HFFc6 (cell line): ENCODE measurements at places on chromosomes 2 and 18.

- DNase-seq = no peak
Measured at GRCh38 chr2:129056309-129056958, 737.8 kb upstream of the HS6ST1 start.

DNA sequence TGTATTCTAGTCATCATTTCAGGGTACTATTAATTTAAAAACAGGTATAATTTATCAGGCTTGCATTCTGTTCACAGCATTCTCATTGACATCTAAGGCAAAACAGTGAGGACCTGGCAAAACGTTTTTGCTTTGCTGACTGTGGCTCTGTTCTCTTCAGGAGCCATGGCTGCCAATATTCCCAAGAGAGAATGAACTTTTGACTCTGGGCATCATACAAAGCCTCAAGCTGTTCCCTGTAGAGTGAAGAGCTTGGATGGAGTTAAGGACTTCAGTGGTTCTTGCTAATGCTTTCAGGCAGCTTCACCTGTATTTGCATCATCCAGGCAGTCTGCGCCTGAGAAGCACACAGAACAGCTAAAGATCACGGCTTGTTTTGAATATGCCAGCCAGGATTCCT lies 65.9 kb upstream of the CAVIN2 start:
- no peak for DNase-seq

DNA sequence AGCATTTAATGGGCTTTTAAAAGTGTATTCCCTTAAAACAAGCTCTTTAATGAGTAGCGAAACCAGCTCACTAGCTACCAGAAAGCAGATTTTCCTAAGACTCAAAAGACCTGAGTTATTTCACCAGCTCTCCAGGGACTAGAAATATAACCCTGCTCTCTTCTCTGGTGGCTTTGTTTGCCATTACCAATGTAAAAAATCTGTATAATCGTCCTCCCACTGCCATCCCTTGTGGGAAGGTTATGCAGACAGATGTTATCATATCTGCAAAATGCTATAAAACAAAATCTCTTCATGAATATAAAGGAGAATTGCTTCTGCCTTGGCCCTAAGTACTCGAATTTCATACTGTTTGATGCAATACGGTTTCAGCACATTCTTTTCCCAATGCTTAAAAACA lies 335.2 kb downstream of the NUP35 start:
- no peak for DNase-seq

- DNase-seq = no peak
Measured at GRCh38 chr2:32452338-32453064, 95.7 kb downstream of the BIRC6 start.

DNA sequence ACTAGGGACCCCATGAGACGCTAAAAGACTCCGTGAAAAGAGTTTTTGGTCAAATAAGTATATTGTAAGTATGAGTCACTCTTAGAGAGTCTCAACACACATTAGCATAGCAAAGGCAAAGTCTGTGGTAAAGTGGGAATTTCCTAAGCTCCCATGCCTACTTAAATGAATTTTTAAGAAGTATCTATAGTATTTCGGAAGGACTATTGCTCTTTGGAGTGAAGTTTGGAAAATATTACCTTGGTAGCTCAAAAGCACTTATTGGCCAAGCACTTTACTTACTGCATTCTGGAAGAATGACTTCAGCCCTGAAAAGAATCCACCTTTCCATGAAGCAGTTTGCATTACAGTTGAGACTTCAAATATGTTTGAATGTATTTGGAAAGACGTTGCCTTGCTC lies 57.1 kb downstream of the CAVIN2 start:
- DNase-seq = no peak

GRCh38 chr2:149906886-149907285 lies 319.3 kb upstream of the MMADHC start:
- no peak for DNase-seq

- no peak for DNase-seq
Measured at GRCh38 chr2:20616341-20616871, 34.5 kb downstream of the HS1BP3 start.

- no peak for DNase-seq
Measured at GRCh38 chr18:46433121-46433826, 223.7 kb downstream of the LOXHD1 start.

DNA sequence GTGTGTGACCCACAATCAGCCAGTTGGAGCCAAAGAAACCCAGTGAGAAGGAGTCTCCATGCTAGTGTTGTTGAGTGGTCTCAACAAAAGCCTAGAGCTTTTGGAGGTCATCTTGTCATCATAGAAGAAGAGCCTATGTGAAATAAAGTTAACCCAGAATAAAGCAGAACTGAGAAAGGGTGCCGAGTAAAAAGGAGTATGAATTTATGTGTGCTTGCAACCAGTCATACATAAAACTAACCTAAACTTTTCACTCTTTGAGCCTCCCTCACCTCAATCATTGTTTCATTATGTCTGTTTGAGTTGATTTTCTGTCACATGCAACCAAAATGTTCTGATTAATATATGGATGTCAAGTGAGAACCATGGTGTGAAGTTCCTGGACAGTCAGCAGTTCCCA lies 599.3 kb upstream of the ZEB2 start:
- DNase-seq = no peak

DNA sequence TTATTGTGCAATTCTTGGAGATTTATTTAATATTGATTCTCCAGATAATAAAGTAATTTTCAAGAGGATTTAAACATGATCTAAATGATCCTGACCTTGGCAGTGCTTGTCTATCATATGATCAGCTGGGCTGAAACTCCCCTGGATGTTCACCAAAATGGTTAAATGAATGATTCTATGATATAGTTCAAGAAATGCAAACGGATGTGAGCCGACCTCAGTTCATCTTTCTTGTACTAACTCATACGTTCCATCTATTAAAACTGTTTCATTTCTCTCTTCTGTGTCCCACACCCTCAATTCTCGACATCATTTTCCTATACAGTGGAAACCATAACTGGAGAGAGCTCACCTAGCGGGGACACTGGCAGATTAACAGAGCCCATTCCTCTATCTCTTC lies 281.7 kb upstream of the CCDC68 start:
- no peak for DNase-seq

- DNase-seq = no peak
Measured at GRCh38 chr2:68379184-68379708, 14.2 kb downstream of the PLEK start.

GRCh38 chr18:77088963-77089722 lies 43.4 kb downstream of the MBP start:
- no peak for DNase-seq

DNA sequence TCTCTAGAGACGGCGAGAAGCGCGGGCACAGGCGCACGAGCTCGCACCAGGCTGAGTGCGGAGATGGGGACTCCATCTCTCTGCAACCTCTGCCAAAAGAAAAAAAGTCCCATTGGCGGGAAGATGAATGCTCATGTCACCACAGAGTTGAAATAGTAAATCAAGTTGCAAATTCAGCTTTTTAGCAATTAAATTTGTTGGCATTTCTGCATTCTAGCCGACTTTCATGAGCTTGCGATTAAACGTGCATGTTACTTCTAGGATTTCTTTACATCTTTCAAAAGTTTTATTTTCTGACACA lies 588 bp downstream of the CHAC2 start:
- no peak for DNase-seq

GRCh38 chr18:57579934-57580333 lies 6.6 kb downstream of the FECH start:
- no peak for DNase-seq

DNA sequence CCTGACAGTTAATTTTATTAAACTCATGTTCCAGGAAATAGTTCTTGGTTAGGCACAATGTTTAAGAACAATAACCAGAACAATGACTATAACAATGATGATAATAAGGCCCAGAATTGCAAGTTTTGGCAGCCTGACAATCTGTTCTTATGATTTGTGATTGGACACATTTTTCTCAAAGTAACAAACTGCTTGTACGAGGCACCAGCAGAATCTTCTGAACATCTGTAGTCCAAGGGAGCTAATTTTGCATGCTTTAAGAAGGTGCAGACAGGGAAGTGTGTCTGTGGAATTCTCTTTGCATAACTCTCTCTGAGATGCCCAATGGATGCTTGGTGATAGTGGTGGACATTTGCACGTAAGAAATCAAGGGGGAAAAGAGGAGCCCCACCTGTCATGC lies 709.3 kb downstream of the SLC4A3 start:
- DNase-seq = no peak

DNA sequence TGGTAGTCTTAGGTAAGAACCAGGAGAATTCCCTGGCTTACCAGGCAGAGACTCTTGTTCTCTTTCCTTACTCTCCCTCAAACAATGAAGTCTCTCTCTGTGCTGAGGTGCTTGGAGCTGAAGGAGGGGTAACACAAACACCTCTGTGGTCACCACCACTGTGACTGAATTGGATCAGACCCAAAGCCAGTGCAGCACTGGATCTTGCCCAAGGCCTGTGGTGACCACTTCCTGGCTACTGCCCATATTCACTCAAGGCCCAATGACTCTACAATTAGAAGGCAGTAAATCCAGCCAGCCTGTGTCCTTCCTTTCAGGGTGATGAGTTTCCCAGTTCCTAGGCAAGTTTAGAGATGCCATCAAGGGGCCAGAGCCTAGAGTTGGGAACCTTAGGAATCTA lies 706.8 kb downstream of the SLC4A3 start:
- DNase-seq = peak; percentile 27

- no peak for DNase-seq
Measured at GRCh38 chr2:99571533-99571932, 81.7 kb upstream of the REV1 start.

- no peak for DNase-seq
Measured at GRCh38 chr2:207283356-207283755, 117.6 kb upstream of the KLF7 start.

GRCh38 chr2:33210626-33211025 lies 263.9 kb downstream of the LTBP1 start:
- DNase-seq = peak; percentile 93
